ENCODE measurements at places on chromosomes 12 and 14. TPM values are rescaled to one million over a fixed set of nuclear protein-coding genes. Genes with fewer than 3 reads are reported as not detected.

DNA sequence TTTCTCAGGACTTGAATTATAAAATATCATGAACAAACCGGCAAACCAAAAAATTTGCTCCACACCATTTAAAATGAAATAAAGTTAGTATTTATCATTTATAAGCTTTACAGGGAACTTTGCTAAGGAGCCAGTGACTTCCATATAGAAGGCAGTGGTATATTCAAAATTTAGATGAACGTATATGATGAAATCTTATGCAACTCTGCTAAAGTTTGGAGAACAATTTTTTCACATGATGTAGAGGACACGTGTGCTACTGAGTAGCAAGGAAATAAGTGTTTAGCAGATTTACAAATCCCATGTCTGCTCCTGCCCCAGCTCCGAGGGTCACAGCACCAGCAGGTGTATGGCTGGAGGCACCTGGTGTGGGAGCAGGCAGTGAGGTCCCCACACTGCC, 70.8 kb upstream of the IFNG-AS1 start:
- DNase-seq, result no peak

GRCh38 chr14:47149326-47149725, 497.7 kb upstream of the RPL10L start:
- DNase-seq, result no peak

- peak; percentile 56 for DNase-seq
Observed at GRCh38 chr12:43882578-43883178, 46.8 kb downstream of the TMEM117 start.

GRCh38 chr12:90575995-90576394, 379.0 kb downstream of the CCER1 start:
- no peak for DNase-seq

PLBD1 gene
- 27.9 TPM for polyA plus RNA-seq

DNA sequence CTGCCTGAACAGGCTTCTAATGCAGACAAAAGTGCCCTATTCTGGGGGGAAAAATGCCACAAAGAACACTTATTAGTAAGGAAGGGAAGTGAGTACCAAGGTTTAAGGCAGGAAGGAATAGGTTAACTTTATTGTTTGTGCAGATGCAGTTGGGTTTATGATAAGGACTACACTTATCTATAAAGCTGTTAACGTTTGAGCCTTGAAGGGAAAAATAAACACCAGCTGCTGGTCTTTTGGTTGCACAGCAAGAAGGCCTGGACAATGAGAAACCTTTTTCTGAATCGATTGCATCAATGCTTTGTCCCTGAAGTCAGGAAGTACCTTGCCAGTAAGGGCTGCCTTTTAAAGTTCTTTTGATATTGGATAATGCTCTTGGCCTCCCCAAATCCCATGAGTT, 407.8 kb downstream of the ATP23 start:
- DNase-seq, result no peak

GRCh38 chr14:63578300-63578699, 35.1 kb upstream of the PPP2R5E start:
- DNase-seq, result no peak

DNA sequence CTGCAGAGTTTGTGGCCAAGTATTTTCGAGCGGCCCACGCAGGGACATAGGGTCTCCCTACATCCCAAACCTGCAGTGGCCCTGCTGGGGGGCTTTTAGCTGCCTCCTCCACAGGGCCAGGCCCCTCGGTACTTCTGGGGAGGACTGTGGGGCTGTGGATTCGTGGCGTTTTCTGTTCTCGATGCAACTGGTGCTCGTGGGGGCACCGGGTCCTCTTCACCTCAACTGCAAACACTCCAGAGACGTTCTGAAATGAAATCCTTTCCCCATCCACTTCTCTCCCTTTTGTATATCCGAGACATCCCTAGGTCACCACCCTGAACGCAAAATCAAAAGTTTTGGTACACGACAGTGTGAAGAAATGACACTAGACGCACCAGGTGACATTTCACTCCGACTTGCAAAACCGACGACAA, 2.3 kb downstream of the RFX4 start:
- no peak for DNase-seq

- peak; percentile 22 for DNase-seq
Observed at GRCh38 chr12:52634266-52635056, 16.1 kb upstream of the KRT73 start.

DNA sequence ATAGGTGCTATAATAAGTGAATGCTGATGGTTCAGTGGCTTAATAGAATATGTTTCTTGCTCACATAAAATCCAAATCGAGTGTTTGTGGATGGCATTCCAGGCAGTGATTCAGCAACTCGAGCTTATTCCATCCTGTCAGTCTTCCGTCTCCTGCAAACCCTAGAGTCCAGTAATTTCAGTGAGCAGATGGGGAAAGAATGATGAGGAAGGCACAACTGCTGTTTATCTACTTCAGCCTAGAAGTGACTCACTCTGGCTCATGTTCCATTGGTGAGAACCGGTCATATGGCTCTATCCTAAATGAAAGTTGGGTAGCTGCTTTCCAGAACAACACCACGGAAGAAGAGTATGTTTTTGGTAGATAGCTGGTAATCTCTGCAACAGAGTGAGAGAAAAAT, 421.8 kb upstream of the PDE3A start:
- DNase-seq, result peak; percentile 28

DNA sequence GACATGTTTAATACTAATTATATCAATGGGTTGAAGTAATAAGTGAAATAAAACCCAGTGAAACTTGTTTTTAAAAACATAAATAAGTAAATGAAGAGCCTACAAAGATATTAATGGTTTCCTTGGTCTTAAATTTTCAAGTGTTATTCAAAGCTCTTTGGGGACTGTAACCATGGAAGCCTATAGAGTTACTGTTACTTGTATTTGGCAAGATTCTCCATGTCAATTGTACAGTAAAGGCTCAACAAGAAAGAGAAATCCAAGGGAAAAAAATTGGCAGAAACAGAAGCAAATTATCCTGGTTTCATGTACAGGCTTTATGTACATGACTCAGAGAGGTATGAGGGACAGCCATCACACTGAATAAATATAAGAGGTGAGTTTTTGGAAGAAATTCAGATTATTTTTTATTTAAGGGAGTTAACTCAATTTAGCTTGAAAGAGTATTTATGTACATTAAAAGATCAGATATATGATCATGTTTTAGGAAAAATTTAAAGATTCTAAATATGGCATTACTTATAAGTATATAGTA, 151.1 kb upstream of the HMGA2 start:
- no peak for DNase-seq

GRCh38 chr12:14384783-14385638, 19.5 kb downstream of the ATF7IP start:
- peak; percentile 82 for DNase-seq

DNA sequence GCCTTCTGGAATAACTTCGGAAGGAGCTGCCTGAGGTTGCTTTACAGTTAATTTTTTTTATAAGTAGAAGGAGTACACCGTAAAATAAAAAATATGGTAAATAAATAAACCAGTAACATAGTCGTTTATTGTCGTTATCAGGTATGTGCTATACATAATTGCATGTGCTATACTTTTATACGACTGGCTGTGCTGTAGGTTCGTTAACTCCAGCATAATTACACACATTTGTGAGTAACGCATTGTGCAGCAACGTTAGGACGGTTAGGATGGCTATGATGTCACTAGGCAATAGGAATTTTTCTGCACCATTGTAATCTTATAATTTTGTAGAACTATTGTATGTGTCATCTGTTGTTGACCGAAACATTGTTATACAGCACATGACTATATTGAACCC, 8.5 kb downstream of the EXD2 start:
- no peak for DNase-seq

DNA sequence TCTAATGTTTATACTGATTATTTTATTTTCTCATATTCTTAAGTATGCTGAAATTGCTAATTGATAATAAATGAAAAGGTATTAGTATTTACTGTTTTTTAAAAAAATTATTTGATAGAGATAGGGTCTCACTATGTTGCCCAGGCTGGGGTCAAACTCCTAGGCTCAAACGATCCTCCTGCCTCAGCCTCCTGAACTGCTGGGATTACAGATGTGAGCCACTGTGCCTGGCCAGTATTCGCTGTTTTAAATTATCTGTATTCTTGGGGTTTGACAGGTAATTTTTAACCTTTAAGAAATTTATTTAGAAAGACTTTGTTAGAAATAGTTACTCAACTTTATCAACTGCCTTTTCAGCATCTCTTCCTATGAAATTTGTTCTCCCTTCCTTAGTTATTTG, 32.2 kb downstream of the RAN start:
- DNase-seq, result no peak

SMOC1 gene
- polyA plus RNA-seq, result 2.5 TPM

DNA sequence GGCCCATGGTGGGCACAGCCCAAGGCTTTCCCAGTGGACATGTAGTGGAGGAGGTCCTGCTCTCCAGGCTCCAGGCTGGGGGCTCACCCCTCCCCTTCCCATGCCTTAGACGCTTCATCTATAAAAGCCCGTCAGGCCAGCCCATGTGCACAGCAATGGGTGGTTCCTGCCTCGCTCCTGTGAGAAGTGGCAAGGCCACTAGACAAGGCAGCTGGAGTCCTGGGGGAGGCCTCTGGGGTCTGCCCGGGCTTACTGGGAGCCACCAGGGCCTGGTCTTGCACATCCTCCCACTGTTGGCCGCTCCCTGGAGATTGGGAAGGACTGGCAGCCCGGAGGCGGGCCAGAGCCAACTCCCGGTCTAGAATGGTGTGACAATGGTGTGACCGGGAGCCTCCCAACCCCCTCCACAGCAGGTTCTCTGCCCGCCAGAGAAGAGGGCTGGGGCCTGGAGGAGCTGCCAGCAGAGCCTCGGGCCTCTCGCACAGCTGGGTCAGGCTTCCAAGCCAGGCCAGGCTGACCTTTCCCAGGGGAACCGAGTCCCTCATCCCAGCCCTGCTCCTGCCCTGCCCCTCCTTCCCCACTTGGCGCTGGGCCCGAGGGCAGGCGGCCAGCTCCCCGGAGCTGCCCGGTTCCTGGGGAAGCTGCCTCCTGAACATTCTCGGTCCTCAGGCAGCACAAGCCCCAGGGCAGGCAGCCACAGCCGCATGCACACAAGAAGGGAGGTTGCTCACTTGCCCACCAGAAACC, 97.9 kb downstream of the RFLNA start:
- DNase-seq, result peak; percentile 71

GRCh38 chr12:452667-453210, 7.0 kb upstream of the B4GALNT3 start:
- no peak for DNase-seq

GRCh38 chr14:103095210-103095778, 769 bp downstream of the EXOC3L4 start:
- DNase-seq, result no peak

GRCh38 chr14:93903342-93904184, 23.6 kb upstream of the FAM181A start:
- DNase-seq, result no peak

GRCh38 chr14:88929656-88930436, 105.4 kb downstream of the TTC8 start:
- DNase-seq, result no peak

DNA sequence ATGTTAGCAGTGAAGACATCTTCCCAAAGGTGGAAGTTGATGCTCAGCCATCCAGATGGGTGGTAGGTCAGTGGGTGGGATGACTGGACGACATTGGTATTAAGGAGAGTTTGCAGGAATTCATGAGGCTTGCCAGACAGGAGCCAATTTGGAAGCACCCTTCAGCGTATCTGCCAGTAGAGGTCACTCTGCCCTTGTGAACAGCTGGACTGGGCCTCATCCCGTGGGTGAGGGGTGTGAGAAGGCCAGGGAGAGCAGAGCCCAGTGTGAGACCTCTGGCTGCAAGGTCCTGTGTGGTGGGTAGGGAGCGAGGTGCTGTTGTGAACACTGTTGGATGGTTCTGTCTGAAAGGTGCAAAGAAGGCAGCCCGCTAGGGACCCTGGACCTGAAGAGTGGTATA, 37.7 kb downstream of the SLC5A8 start:
- no peak for DNase-seq

DNA sequence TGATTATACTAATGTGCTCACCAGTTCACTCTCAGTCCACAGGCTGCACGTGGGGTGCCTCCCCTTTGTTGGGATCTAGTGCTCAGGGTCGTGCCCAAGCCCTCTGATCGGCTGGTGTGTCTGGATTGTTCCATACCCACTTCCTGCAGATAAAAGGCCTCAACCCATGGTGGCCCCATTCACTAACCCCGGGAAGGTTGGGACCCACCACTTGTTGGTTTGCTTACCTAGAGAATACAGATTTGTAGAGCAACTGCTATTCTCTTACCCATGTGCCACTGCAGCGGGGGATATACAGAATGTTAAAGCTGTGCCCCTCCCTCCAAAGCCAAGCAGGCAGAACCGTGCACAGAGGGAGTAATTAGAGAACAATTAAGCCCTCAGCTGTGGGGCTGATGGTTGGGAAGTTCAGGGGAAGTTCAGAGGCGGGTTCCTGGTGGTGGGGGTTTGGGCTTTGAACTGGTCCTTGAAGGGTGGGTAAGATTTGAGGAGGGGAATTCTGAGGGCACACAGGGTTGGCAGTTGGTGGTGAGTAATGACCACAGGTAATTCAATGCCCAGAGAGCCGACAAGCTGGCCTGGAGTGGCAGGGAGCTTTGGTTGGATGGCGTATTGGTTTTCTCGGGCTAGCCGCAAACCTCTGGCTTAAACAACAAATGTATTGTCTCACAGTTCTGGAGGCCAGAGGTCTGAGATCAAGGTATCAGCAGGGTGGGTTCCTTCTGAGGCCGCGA, 68.8 kb downstream of the ADCK1 start:
- no peak for DNase-seq

PRB2 gene
- polyA plus RNA-seq, result not detected

OVCH1 gene
- polyA plus RNA-seq, result 0.60 TPM

GRCh38 chr14:77026930-77027537, 1.5 kb downstream of the IRF2BPL start:
- no peak for DNase-seq

- no peak for DNase-seq
Observed at GRCh38 chr12:25806271-25806670, 152.2 kb upstream of the RASSF8 start.

ITGA7 gene
- 269 TPM for polyA plus RNA-seq

CLMN gene
- polyA plus RNA-seq, result not detected

BHLHE41 gene
- 3.2 TPM for polyA plus RNA-seq

GRCh38 chr14:90728951-90729350, 87.3 kb downstream of the TTC7B start:
- no peak for DNase-seq

- DNase-seq, result no peak
Observed at GRCh38 chr12:30990316-30990715, 63.8 kb downstream of the TSPAN11 start.
